ENCODE measurements at places on chromosomes 7 and 10. TPM values are rescaled to one million over a fixed set of nuclear protein-coding genes. Genes with fewer than 3 reads are reported as not detected.
A peak's percentile ranks its signal among the peaks of the same experiment; 100 is the strongest.

DNA sequence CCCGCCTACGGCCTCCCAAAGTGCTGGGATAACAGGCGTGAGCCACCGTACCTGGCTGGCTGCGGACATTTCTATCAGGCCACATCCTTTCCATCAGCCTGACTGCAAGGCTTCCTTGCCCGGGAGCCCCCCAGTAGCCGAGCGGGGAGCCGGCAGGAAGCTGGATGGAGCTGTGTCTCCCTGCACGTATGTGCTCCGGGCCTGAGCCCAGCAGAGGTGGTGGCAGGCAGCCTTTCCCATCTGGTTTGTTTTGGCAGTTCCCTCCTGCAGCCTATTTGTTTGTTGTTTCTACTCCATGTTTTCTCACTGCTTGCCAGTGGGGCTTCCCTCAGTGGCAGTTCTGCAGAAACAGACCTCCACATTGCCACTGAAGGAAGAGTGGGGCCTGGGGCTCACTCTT lies 5.4 kb downstream of the POP7 start:
- no peak for DNase-seq

GRCh38 chr10:6045314-6045848 lies 16.8 kb downstream of the IL2RA start:
- no peak for DNase-seq

DNA sequence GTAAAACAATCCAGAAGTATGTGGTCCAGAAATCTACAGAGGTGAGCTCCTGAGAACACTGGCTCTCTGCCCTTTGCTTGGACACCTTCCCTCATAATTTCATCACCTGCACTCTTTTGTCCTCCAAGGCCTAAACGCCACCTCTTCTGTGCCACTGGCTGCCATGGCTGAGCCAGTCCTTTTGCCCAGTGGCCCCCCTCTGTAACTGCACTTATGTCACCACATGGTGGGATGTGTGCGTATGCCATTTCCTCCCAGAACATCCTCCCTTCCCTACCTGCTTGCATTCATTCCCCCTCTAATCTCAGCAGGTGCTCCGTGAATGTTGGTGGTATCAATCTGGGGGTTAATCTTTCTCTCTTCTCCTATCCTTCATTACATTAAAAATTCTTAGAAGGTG lies 17.3 kb upstream of the DUSP5 start:
- no peak for DNase-seq

- no peak for DNase-seq
Observed at GRCh38 chr7:106126170-106126938, 14.2 kb upstream of the SYPL1 start.

GRCh38 chr10:30047924-30048531 lies 11.4 kb downstream of the JCAD start:
- no peak for DNase-seq

DNA sequence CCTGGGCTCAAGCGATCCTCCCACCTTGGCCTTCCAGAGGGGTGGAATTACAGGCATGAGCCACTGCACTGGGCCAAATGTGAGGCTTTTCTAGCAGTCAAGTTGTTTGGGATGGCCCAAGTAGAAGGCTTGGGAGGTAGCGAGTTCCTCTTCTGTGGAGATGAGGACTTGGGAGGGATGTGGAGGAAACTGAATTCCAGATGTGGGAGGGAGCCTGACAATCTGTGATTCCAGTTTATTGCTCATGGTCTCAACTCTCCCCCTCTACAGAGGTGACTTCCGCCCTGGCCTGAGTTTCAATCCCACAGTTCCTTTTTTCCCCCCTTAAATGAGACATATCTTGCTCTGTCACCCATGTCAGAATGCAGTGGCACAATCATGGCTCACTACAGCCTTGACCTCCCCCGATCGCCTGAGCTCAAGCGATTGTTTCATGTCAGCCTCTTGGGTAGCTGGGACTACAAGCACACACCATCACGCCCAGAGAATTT lies 3.4 kb downstream of the STYXL1 start:
- DNase-seq = no peak

DNA sequence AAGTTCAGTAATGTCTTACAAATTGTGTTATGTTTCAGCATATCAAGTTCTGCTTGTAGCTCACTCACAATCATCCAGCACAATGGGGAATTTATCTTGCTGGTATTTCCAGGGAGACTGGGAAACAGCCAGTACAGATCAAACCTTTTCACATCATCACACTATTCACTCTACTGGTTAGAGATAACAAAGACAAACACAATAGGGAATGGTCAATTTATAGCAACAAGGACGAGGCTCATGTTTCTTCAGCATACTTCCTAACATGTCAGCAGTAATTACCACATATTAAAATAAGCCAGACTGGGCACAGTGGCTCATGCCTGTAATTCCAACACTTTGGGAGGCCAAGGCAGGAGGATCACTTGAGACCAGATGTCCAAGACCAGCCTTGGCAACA lies 38.3 kb downstream of the TOMM7 start:
- DNase-seq = no peak

The CTAGE15 gene
- 0.25 TPM for total RNA-seq

GRCh38 chr7:148883266-148884048 lies 634 bp downstream of the EZH2 start:
- peak; percentile 92 for DNase-seq

- no peak for DNase-seq
Observed at GRCh38 chr7:78363866-78364265, 565.3 kb downstream of the PHTF2 start.
